ENCODE measurements at places on chromosomes 7 and 10. TPM values are rescaled to one million over a fixed set of nuclear protein-coding genes. Genes with fewer than 3 reads are reported as not detected.

DNA sequence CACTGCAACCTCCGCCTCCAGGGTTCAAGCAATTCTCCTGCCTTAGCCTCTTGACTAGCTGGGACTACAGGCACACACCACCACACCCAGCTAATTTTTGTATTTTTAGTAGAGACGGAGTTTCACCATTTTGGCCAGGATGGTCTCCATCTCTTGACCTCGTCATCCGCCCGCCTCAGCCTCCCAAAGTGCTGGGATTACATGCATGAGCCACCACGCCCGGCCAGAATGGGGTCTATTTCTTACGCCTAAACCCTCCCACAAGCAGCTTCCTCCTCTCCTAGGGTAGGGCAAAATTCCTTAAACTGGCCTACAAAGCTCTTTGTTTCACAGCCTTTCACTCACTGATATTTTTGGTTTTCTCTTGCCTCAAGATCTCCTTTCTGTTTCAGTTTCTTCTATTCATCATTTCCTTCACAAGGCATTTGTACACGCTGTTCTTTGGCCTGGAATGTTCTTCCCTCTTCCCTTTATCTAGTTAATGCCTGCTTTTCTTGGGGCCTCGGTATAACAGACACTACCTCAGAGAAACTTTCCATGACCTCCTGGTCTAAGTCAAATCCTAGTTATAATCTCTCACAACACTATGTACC lies 6.7 kb downstream of the CPEB3 start:
- no peak for DNase-seq
- no peak overlapping the region for H3K4me3 ChIP-seq
- no peaks in the 10 kb centered on the region for H3K27me3 ChIP-seq

The ELN gene
- polyA plus RNA-seq: 298 TPM

DNA sequence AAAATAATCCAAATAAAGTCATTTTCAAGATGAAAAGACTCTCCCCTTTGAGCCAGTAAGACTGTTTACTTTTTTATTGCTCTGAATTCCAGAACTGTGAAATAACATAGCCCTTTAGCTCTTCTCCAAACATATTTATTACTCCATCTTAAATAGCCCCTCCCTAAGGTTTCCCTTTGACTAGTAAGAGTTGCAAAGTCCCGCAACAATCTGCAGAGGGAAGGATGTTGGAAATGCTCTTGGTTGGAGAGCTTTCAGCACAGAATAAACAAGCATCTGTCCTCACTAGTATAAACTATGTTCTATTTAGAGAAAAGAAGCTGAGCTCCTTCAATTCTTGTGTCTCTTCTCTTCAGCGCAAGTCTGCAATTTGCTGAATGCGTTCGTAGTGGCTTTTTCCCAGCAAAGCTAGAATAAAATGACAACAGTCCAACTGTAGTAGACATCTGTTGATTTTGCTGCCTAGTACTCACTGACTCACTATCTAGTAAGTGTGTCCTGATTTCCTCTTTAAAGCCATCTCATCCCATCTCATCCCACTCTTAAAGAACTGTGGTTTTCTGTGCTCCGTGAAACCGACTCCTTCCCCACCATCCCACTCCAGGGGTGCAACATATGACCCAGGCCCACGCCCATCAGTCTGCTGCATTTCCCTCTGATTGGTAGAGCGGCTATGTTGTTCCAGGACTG lies 104.0 kb downstream of the FAM107B start:
- no peak for DNase-seq
- H3K4me3 ChIP-seq: no peak overlapping the region
- H3K27me3 ChIP-seq: no peaks in the 10 kb centered on the region

The ORAI2 gene
- polyA plus RNA-seq: 11.6 TPM

The PSMC2 gene
- polyA plus RNA-seq: 96.6 TPM

The NXPH1 gene
- not detected for polyA plus RNA-seq

DNA sequence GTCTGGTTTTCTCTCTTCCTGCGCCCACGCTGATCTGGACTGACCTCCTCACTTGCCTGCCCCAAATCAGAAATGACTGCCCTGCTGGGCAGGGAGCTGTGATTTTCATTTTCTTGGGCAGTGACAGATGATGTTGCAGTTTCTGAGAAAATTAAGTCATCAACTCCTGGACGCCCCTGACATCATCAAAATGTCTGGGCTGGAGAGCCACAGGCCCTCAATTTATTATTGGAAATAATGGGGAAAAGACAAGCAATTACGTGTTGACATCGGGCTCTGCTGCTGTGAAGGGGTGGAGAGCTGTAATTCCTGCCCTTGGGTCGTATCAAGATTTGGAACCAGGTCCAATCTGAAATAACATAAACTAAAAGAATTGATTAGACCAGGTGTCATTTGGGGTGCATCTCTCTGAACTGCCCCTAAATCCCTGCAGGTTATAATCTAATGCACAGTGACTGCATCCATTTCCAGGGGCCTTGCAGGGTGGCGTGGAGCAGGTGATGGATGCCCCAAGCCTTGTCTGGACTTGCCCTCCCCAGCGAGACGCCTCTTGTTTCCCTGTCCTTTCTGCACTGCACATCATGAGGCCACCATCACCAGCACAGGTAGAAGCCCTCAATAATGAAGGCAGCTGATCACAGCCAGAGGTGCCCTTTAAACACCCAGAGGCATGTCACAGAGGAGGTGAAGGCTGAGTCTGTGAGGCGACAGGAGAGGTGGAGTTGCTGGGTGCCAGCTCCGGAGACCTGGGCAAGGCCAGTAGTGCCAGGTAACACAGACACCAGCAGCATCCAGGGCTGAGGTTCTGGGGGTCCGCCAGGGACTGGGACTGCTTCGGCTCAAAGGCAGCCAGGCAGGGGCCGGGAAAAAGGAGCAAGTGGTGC lies 98.7 kb downstream of the HTR5A start:
- no peak overlapping the region for H3K27ac ChIP-seq
- no peak for DNase-seq
- H3K27me3 ChIP-seq: peaks cover 6% of the 10 kb centered on the region
- H3K36me3 ChIP-seq: no peaks in the 10 kb centered on the region

The AS3MT gene
- 15.0 TPM for polyA plus RNA-seq

- DNase-seq: no peak
- no peaks in the 10 kb centered on the region for H3K36me3 ChIP-seq
- no peaks in the 10 kb centered on the region for H3K4me1 ChIP-seq
- H3K27me3 ChIP-seq: no peaks in the 10 kb centered on the region
- H3K27ac ChIP-seq: no peak overlapping the region
- no peak overlapping the region for H3K4me3 ChIP-seq
Measured at GRCh38 chr10:63280386-63280785, 147.3 kb downstream of the NRBF2 start.

GRCh38 chr7:107996072-107996882 lies 6.7 kb downstream of the LAMB1 start:
- H3K4me3 ChIP-seq: no peak overlapping the region
- DNase-seq: no peak
- H3K27ac ChIP-seq: peak overlapping the region; percentile 33
- peaks cover 22% of the 10 kb centered on the region for H3K4me1 ChIP-seq
- H3K27me3 ChIP-seq: peaks cover 6% of the 10 kb centered on the region
- H3K36me3 ChIP-seq: peaks cover 17% of the 10 kb centered on the region

GRCh38 chr7:18491871-18492270 lies 3.7 kb upstream of the HDAC9 start:
- H3K27ac ChIP-seq: no peak overlapping the region
- no peaks in the 10 kb centered on the region for H3K36me3 ChIP-seq
- no peak overlapping the region for H3K4me3 ChIP-seq
- H3K27me3 ChIP-seq: no peaks in the 10 kb centered on the region

The VWA2 gene
- polyA plus RNA-seq: 25.3 TPM

- H3K36me3 ChIP-seq: no peaks in the 10 kb centered on the region
- H3K4me3 ChIP-seq: no peak overlapping the region
Measured at GRCh38 chr10:26969145-26969926, 108.6 kb upstream of the ABI1 start.

DNA sequence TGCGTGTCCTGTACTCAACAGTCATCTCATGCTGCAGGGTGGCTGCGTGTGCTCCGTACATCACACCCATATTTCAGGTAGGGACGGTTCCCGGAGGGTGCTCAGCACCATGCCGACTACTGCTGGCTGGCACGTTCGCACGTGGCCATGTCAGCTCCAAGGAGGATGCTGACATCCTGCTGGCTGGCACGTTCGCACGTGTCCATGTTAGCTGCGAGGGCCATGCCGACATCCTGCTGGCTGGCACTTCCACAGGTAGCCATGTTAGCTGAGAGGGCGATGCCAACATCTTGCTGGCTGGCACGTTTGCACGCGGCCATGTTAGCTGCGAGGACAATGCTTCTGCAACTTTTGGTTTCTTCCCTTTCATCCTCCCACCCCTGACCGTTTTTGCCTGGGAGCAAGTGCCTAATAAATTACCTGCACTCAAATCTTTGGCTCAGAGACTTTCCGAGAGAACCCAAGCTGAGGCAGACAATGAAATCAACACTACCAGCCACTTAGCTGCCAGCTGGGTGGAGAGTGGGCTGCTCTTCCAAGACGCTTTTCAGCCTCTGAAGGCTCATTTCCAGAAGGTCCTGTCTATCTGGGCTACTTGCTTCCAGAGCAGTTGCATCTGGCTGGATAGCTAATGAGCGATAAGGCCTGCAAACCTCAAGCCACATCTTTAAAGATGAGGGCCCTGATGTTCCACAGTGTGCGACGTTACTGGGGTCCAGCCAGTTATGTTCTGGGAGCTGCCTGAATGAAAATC lies 104.6 kb downstream of the WDR37 start:
- H3K36me3 ChIP-seq: no peaks in the 10 kb centered on the region
- H3K4me3 ChIP-seq: no peak overlapping the region
- H3K4me1 ChIP-seq: no peaks in the 10 kb centered on the region
- H3K27ac ChIP-seq: no peak overlapping the region
- no peaks in the 10 kb centered on the region for H3K27me3 ChIP-seq
- DNase-seq: no peak

DNA sequence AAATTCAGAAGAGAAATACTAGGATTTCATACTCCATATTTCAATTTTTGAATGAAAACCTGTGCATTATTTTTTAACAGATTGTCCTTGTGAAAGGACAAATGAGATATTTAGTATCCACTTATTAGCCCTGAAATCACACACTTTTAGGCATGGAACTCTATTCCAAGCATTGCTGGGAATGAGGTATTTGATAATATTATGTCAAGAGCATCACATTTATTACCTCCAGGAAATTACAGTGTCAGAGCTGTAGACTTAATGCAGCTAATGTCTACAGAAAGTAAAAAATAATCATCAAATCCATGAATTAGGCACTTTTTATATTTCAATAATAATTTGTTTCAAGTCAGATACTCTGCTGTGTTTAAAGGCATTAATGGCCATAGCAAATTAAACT lies 753.8 kb downstream of the REEP3 start:
- no peaks in the 10 kb centered on the region for H3K4me1 ChIP-seq
- H3K27me3 ChIP-seq: no peaks in the 10 kb centered on the region
- DNase-seq: no peak
- H3K4me3 ChIP-seq: no peak overlapping the region

The RASSF4 gene
- 17.1 TPM for polyA plus RNA-seq

The SFXN3 gene
- polyA plus RNA-seq: 22.5 TPM

- peaks cover 44% of the 10 kb centered on the region for H3K4me1 ChIP-seq
- no peaks in the 10 kb centered on the region for H3K36me3 ChIP-seq
- DNase-seq: no peak
- no peak overlapping the region for H3K27ac ChIP-seq
- H3K4me3 ChIP-seq: no peak overlapping the region
Measured at GRCh38 chr7:47539398-47540052, 42.4 kb downstream of the TNS3 start.

DNA sequence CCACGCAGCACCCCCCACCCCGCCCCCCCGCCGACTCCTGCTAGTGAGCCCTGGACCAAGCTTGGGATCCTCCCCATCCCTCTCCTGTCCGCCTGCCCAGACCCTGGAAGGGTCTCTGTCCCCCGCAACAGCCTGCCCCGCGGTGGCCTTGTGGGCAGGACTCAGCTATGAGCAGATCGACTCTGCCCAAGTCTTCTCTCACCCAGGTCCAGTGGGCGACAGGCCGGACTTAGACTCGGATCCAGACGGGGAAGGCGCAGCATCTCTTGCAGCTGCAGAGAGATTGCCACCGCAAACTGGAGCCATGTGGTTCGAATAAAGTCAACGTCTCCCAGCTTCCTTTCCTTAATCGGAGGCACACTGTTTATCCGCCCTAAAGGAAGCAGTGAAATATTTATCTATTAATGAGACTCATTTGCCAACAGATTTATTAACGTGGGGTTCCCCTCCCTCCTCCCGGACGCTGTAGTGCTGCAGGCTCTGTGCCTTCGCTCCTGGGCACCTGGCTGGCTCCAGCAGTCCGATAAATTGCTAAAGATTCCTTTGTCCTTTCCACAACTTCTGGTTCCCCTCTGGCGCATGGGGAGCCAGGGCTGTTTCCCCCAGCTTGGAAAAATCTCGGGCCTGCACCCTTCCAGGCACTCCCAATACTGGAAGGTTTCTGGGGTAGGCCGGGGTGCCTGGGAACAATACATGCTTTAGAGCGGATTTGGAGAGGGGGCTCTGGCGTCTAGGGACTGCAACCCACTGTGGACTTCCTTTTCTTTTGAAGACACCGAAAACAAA lies 634 bp upstream of the HOXA7 start:
- H3K36me3 ChIP-seq: no peaks in the 10 kb centered on the region
- H3K27ac ChIP-seq: peak overlapping the region; percentile 75
- peaks cover 100% of the 10 kb centered on the region for H3K27me3 ChIP-seq
- peak; percentile 31 for DNase-seq
- peaks cover 5% of the 10 kb centered on the region for H3K4me1 ChIP-seq
- H3K4me3 ChIP-seq: peak overlapping the region; percentile 46

DNA sequence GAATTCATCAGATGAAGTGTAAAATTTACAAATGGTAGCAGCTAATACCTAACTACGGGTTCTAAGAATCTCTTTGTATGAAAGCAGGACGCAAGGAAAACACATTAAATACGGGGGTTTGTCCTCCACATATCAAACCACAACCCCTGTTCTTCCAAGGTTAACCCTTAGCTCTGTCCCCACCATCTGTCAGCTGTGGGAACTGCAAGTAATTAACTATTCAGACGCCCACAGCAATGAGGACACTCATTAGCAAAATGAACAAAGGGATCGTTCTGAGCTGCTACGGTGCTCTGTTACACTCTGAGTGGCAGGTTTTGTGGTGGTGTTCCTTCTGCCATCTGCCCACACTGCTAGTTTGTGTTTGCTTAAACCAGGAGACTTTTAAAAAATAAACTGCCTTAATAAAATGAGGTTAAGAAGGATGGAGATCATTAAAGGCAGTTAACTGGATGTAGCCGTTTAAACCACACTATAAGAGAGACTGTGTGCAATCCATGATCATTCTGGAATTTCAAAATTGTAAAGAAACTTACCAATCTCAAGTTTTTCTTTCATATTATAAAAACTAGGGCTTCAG lies 51.4 kb downstream of the C10orf67 start:
- no peak overlapping the region for H3K27ac ChIP-seq
- no peaks in the 10 kb centered on the region for H3K4me1 ChIP-seq
- DNase-seq: no peak

The ZNF655 gene
- polyA plus RNA-seq: 107 TPM

DNA sequence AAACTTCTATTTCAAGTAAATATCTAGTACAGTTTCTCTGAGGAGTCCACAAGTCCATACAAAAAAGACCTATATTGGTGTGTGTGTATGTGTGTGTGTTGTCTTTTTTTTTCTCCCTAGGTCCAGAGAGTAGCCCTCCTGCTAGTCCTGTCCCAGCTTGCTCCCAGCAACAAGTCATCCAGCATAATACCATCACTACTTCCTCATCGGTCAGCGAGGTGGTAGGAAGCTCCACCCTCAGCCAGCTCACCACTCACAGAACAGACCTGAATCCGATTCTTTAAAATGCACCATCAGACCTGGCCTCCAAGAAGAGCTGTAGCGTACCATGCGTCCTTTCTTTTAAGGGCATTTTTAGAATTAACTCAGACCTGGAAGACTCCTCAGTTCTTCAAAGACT lies 139.1 kb downstream of the TRIL start:
- no peak overlapping the region for H3K4me3 ChIP-seq
- DNase-seq: no peak
- no peaks in the 10 kb centered on the region for H3K27me3 ChIP-seq
- H3K36me3 ChIP-seq: no peaks in the 10 kb centered on the region
- H3K27ac ChIP-seq: no peak overlapping the region

Data from left lung (tissue), 14 donors.